Colonic mucosa (tissue), 4 donors: ENCODE measurements at places on chromosomes 6 and 20. TPM values are rescaled to one million over a fixed set of nuclear protein-coding genes. Genes with fewer than 3 reads are reported as not detected.
A peak's percentile ranks its signal among the peaks of the same experiment; 100 is the strongest.

The EYA4 gene
- total RNA-seq: 0.05 TPM

The NKX2-2 gene
- 1.6 TPM for total RNA-seq

DNA sequence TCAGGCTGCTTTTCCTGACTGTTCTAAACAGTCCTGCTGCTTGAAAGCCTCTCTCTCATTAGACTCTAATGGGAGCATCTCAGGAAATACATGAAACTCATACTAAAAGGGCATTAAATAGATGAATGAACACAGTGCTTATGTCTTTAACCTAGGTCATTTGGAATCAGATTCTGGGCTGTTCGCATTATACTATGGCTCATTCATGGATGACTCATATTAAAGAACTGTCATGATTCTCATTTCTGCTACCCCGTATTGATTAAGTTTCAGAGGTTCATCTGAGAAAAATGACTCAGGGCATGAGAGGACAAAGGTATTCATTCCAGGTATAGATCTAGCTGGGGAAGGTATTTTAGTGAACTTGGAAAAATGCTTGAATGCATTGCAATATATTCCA, 335.5 kb downstream of the GJA1 start:
- DNase-seq: no peak

DNA sequence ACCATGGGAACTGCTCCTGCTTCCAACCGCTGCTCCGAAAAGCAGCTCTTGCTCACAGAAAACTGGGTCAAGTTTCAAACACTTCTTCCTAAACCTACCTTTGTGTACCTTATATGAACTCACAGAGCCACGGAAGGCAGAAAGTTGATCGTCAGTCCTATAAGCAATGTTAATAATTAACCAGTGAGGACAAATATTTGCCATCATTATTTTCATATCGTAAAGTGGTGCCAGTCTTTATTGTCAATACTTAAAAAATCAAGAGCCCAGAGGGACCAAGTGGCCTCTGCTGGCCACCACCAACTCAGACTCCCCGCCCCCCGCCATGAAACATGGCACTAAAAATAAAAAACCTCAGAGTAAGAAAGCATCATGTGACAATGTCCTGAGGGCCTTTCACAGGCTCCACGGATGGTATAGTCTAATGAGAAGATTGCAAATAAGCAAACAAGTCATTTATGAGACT, 9.1 kb upstream of the PBOV1 start:
- DNase-seq: peak; percentile 44

GRCh38 chr6:139277587-139277986, 14.2 kb downstream of the TXLNB start:
- DNase-seq: no peak

DNA sequence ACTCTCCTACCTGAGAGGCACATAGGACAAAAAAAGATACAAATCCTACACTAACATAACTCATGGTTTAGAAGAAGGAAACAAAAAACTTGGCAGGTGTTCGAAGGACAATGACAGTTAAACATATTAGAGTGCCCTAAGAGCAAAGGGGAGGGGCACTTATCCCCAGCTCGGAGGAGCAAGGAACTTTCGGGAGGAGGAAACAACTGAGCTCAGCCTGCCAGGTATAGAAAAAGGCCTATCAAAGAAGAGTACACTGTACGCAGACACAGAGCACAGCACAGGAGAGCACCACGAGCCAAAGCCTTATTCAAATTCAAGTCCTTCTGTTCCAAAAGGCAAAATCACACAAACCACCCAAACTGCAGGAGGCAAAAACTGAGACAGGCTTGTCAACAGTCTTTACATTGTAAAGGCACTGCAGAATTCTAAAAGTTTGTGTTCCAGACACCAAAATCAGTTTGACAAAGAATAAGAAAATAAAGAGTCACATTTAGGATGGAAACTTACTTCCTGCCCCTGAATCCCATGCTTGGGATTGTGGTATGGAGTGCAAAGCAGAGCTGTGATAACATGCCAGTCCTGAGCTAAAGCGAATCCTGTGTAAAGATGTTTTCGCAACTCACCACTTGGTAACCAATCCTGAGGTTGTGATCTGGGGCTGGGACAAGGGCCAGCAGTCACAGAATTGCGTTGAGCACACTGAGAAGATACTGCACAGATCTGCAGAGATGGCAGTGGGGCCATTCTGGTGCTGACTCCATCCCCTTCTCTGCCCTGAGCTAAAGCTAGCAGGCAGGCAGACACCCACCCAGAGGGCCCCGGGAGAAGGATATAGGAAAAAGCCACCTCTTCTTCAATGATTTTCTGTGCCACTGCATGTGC, 108.6 kb downstream of the CHD6 start:
- DNase-seq: peak; percentile 64

DNA sequence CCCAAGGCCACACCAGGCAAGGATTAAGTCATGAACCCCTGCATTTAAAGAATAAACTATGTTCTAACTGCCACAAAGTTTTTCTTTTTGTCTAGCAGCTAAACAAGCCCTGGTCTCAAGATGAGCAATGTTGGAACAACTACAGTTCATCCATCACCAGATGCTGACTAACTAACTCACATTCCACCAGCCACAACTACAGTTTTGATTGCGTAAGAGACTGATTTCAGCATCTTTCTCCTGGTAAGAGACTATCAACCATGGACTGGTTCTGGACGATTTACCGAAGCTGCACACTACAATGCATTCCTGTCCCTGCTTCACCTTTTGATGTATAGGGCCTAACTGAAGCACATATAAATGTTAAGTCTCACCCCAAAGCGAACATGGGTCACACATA, 43.0 kb downstream of the F13A1 start:
- DNase-seq: no peak

GRCh38 chr6:32189742-32190053, 304 bp downstream of the PBX2 start:
- DNase-seq: no peak

DNA sequence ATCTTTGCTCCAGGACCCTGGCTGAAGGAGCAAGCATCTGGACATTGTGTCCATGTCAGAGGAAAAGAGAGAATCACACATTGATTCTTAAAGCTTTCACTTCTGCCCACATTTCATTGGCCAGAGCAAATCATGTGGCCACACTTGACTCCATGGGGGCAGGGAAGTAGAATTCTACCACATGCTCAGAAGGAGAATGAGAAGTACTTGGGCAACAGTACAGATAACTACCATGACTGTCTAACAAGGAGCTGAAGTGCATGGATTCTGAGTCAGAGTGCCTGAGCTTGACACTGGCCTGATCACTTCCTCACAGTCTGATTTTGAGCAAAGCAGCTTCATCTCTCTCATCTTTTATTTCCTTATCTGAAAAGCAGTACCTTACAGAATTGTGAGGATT, 38.6 kb downstream of the GHRH start:
- DNase-seq: no peak

- no peak for DNase-seq
These were observed 60.4 kb upstream of the ARMH2 start for GRCh38 chr6:24859132-24859531.

- DNase-seq: peak; percentile 51
These were observed 637 bp downstream of the ARID1B start for GRCh38 chr6:156777577-156778453.
